SHP77 treated with DMSO at 0.1 percent for 48 hours (cell line): ENCODE measurements at places on chromosomes 4 and X.

DNA sequence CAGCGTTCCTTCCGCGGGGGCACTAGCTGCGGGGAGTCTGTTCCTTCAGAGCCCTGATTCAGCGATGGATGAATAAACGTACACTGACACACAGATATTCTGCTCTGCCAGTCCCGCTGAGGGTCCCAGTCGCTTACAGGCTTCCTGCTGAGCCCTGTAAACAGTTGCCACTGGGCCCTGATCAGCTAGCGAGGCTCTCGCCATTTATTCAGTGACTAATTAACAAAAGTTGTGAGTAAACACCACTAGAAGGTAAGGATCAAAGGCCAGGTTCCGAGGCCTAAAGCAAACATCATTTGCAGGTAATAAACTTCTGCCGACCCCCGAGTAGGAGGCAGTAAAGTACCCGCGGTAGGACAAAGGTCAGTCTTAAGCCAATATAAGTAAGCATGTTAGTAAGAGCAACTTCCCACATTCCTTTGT is 442.6 kb upstream of the GALNT7 start:
- no peak for DNase-seq

GRCh38 chr4:14177987-14178386 is 550.5 kb upstream of the BOD1L1 start:
- no peak for DNase-seq

DNA sequence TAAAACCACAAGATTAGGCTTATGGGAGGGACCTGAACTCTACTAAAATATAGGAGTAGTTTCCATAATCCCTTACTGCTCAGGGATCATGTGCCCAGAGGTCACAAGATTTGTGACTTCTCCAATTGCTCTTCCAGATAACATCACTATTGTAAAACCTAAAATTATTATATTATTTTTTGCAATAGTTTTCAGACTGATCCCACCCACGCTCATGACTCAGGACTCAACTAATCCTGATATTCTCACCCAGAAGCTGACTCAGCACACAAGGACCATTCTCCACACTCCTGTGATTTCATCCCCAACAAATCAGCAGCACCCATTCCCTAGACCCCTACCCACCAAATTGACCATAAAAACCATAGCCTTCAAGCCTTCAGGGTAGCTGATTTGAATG is 24.0 kb upstream of the RPL34 start:
- no peak for DNase-seq

GRCh38 chrX:67734111-67734753 is 190.4 kb downstream of the AR start:
- DNase-seq = no peak

GRCh38 chrX:136907621-136908020 is 27.1 kb upstream of the RBMX start:
- DNase-seq = no peak

GRCh38 chr4:88027611-88028608 is 20.5 kb downstream of the PKD2 start:
- no peak for DNase-seq

GRCh38 chrX:69282893-69283690 is 117.8 kb upstream of the PJA1 start:
- no peak for DNase-seq

- DNase-seq = no peak
These were observed 50.9 kb downstream of the MED28 start for GRCh38 chr4:17665346-17665745.

GRCh38 chr4:47084111-47084510 is 52.7 kb downstream of the GABRB1 start:
- DNase-seq = peak; percentile 44

- DNase-seq = no peak
These were observed 168.2 kb upstream of the BCOR start for GRCh38 chrX:40265936-40266335.

DNA sequence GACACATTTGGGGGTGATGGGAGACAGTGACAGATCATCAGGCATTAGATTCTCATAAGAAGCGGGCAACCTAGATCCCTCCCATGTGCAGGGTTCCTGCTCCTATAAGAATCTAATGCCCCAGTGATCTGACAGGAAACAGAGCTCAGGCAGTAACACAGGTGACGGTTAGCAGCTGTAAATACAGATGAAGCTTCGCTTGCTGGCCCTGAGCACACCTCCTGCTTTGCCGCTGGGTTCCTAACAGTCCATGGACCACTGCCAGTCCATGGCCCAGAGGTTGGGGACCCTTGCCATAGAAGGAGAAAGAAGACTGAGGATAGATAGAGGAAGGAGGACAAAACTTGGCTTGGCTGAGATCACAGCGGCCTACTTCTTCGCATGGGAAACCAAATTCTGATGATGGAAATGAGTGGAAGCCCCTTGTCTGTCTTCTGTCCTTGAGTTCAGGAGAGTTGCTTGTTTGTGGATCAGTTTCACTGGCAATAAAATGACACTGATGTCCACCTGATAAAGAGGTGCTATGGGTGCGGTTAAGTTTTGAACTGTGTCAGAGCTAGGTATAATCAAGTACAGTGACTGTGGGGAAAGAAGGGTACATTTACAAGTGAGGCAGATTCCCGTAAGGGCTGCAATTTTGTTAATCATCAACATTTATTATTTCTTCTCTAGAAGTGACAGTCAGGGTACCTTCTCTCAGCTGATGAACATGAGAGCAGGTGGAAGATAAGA is 1.7 kb upstream of the TIFA start:
- no peak for DNase-seq

DNA sequence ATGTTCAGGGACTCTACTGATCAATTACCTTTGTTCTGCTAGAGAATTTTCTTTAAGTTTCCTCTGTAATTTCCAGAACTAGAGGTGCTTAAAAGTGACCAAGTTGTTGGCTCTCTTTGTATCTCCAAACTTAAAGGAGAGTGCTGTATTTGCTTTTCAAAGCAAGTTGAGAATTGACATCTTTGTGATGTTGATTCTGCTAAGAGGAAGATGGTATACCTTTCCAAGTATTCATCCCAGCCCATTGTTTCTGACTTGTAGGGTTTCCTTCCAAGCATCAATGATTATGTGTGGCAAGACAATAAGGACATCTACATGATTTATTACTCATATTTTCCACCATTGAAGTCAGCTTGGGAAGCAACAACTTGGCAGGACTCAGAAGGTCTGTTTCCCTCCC is 190.6 kb downstream of the GC start:
- DNase-seq = no peak

GRCh38 chr4:88110826-88111225 is 47.6 kb downstream of the ABCG2 start:
- no peak for DNase-seq

DNA sequence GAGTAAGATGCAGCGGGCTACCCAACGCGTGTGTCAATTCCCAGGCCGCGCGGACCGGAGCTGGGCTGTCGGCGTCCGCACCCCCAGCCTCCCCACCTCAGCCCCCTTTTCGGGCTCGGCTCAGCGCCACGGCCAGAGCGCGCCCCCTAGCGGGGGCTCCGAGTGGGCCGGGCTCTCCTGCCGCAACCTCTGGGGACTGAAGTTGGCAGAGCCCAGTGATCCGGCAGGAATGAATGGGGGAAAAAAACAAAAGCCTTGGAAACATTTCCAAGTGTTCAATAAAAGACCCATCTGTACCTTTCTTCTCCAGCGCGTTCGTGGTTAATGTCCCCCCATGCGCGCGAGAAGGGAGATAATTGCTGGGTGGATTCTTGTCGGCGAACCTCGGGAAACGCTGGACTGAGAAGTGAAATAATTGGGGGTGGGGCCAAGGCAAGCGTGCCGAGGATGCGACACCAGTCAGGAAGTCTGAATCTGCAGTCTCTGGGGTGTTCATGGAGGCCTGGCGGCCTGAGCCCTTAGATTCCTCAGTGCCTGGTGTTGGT is 5.2 kb upstream of the ARX start:
- no peak for DNase-seq

GRCh38 chr4:8332891-8333331 is 63.4 kb downstream of the HTRA3 start:
- DNase-seq = no peak

DNA sequence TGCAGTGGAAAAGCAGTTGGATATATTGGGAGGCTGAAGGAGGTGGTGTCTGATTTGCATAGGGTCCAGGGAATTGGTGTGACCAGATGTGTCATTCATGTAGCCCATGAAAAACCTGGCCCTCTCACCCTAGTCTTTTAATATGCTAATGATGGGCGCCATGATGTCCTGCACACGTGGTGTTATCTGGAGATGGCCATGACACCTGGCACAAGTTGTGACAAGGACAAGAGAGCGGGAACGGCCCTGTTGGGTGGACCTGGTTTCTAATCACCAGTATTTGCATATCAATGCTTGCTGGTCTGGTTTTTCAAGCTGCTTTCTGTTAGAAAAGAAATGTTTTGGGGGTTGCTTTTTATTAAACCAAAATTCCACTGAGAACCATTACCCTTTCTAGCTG is 87.4 kb downstream of the ZXDA start:
- DNase-seq = peak; percentile 30

DNA sequence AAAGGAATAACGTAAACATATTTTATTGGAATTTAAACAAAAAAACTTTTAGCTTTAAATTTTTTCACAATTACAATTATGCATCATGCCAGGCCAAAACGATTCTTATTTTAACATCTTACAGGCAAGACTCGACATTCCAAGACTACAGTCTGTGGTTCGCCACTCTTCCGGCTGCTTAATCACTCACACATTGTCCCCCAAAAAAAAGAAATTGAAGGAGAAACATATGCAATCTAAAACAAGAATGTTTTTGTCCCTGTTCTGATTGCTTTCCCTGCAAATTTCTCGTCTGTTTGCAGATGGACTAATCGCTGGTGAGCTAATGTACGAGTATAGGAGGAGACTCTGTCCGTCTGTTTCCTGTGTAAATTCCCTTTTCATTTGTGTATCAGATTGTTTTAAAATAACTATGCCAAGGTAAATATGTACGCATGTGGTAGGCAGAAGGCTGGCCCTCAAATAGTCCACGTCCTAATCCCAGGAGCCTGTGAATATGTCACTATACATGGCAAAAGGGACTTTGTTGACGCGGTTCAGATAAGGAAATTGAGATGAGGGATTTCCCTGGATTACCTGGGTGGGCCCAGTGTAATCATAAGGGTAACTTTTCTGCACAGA is 37.7 kb upstream of the MTNR1A start:
- no peak for DNase-seq

DNA sequence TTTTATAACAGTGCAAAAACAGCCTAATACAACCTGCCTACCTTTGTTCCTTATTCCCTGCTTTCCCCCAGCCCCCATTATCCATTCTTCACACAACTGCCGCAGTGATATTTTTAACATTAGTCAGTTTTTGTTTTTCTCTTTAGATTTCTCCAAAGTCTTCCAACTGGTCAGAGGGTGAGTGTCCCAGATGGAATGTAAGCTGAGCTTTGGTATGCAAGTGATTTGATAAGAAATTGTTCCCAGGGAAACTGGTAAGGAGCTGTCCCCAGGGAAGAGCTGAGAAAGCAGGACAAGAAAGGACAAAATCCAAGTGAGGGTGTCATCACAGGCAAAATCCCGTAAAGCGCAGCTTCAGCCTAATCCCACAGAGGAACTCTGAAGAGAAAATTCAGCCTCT is 475.5 kb upstream of the ADGRL3 start:
- DNase-seq = no peak

- no peak for DNase-seq
These were observed 407.3 kb downstream of the FAT4 start for GRCh38 chr4:125722009-125722408.

GRCh38 chr4:159051245-159052071 is 51.4 kb upstream of the RAPGEF2 start:
- no peak for DNase-seq

DNA sequence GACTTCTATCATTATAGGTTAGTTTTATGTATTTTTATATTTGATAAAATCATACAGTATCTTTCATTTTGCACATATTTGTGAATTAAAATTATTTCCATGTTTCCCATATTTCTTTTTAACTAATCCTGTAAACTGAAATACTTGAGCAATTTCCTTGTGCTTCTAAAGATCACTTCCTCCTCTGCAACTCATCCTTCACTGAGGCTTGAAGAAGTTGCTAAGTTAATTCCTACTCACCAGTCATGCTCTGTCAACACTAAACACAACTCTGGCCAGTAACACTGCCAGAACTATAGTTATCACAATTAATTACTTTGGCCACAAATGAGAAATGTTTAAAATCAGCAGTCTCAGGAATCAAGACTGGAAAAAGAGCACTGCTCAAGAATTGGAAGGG is 6.7 kb downstream of the SPATA4 start:
- DNase-seq = no peak

DNA sequence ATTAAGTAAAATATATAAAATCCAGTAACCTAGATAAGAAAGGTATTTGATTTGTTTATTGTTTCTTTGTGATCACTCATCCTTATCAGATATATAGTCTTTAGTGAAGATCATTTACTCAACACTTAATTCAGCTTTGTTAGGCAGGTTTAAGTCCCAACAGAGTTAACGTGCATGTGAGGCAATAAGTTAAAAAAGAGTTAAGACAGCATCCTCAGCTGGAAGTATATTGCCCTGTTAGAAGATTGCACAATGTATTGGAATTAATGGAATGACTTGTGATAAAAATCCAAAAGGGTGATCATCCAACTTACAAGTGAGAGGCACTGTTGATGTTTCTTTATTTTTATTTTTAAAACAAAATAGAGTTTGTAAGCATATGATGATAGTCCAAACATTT is 1162.1 kb downstream of the RAPGEF2 start:
- no peak for DNase-seq

DNA sequence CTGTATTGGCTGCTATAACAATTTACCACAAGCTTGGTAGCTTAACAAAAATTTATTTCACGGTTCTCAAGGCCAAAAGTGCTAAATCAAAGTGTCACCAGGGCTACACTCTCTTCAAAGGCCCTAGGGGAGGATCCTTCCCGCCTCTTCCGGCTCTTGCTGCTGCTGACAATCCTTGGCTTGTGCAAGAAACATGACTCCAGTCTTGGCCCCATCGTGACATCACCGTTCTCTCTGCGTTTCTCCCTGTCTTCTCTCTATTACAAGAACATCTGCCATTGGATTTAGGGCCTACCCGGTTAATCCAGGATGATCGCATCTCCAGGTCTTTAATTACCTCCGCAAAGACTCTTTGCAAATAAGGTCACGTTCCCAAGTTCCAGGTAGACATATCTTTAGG is 10.4 kb upstream of the CLCN4 start:
- DNase-seq = no peak

DNA sequence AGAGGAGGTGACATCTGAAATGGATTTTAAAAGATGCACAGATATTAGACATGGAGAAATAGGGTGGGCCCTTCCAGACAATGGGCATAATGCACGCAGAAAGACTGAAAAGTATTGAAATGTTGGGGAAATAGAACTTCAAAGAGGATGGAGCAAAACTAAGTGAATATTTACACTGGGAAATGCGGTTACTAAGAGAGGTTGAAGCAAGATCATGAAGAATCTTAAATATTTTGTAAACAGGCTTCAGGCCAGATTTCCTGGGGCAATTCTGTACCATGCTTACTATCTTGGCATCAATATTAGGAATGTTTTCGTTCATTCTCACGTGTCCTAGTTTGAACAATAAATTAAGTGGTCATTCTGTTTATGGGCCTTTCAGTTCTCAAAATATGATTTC is 216.3 kb downstream of the ADAMTS3 start:
- DNase-seq = no peak
